ENCODE measurements at places on chromosomes 1 and 21.

DNA sequence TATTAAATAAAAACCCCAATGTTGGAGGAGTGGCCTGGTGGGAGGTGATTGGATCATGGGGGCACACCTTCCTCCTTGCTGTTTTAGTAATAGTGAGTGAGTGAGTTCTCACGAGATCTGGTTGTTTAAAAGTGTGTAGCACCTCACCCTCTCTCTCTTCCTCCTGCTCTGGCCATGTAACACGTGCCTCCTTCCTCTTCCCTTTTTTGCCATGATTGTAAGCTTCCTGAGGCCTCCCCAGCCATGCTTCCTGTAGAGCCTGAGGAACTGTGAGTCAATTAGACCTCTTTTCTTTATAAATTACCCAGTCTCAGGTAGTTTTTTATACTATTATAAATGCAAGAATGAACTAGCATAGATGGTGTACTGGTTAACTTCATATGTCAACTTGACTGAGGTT lies 68.0 kb downstream of the CCDC30 start:
- no peaks in the 10 kb centered on the region for H3K4me1 ChIP-seq
- no peaks in the 10 kb centered on the region for H3K27me3 ChIP-seq
- H3K27ac ChIP-seq, result no peak overlapping the region
- H3K4me3 ChIP-seq, result no peak overlapping the region
- no peaks in the 10 kb centered on the region for H3K36me3 ChIP-seq

DNA sequence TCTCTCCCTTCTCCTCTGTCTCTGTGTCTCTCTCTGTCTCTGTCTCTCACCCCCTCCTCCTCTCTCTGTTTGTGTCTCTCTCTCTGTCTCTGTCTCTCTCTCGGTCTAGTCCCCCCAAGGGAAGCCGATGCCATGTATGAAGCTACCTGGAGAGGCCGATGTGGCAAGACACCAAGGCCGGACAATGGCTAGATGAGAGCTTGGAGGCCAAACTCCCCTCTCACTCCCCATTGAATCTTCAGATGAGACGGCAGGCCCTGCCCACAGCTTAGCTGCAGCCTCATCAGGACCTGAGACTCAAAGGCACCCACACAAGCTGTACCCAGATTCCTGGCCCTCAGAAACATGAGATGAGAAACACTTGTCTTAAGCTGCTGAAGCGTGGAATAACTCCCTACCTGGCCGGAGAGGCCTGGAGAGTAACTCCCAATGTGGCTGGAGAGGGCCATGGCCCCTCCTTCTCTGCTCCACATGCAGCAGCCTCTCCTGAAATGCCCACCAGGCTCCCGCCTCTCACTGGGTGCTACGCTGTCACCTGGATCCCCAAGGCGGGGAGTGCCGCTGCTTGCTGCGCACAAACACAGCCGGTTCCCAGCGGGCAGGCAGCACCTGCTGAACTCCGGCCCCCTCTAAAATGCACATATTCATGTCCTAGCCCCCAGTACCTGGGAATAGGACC lies 7.8 kb upstream of the ACTRT2 start:
- H3K4me1 ChIP-seq, result peaks cover 12% of the 10 kb centered on the region
- H3K27me3 ChIP-seq, result peaks cover 14% of the 10 kb centered on the region
- no peak overlapping the region for H3K4me3 ChIP-seq
- H3K36me3 ChIP-seq, result no peaks in the 10 kb centered on the region

DNA sequence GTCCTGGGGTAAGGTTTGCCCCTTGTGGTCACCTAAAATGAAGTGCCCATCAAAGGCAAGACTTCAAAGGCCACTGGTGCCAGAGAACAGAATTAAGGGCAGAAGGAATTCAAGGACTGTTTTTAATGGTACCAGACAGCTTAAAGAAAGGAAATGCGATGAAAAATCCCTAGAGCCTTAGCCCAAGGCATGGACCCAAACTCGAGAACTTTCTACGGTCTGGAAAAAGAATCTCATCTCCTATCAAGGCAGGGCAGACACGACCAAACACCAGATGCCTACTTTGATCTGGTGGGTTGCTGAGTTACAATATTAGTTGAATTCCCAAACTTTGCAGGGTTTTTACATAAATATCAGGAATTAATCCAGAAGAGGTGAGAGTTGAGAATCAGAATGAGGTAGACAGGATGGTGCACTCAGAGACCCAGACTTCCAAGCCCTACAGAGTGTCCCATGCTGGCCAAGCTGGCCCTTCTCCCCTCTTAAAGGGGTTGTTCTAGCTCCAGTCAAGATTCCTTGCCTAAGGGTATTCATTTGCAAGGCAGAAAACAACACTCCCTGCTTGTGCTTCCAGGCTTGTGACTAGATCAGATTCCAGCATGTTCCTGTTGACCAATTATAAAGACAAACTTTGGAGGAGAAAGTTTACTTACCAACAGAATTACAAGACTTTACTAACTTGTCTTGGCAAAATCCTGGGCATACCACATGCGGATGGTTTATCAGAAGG lies 48.0 kb downstream of the EDN2 start:
- DNase-seq, result no peak
- no peaks in the 10 kb centered on the region for H3K4me1 ChIP-seq

DNA sequence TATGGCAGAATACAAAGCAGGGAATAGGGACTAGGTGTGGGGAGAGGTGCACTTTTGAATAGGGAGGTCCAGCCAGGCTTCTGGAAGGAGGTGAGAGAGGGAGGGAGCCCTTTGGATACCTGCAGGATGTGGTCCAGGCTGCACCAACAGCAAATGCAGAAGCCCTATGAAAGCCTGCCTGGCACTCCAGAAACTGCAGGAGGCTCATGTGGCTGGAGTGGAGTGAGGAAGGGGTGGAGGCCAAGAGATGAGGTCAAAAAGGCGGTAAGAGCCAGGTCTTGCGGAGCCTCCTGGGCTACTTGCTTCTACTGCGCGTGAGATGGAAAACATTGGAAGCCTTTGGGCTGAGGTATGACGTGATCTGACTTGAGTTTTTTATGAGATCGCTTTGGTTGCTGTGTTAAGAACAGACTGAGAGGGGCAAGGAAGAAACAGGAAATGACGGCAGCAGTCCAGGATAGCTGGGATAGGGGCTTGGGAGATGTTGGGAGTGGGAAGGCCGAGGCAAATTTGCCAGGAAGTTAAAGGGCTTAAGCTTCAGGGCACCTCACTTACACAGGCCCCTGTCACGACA lies 4.4 kb upstream of the BATF3 start:
- DNase-seq, result no peak
- H3K4me1 ChIP-seq, result peaks cover 21% of the 10 kb centered on the region
- H3K27ac ChIP-seq, result no peak overlapping the region
- no peaks in the 10 kb centered on the region for H3K27me3 ChIP-seq
- H3K4me3 ChIP-seq, result no peak overlapping the region
- no peaks in the 10 kb centered on the region for H3K36me3 ChIP-seq

DNA sequence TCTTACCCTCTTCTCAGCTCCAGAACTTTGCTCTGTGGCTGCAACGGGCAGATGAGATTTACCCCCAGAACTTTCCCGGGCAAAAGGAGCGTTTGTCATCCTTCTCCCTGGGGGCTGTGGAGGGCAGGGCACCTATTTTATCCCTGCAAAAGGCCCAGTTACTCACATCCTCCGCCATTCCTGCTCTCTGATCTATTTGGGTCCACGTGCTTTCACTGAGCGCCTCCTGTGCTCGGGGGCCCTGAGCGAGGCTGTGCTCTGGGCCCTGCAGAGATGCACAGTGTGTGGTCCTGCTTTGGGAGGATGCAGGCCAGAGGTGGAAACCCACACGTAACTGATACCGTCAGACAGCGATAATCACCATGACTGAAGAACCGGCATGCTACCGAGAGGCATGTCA lies 2.4 kb upstream of the CSMD2 start:
- H3K27me3 ChIP-seq, result peaks cover 24% of the 10 kb centered on the region
- peaks cover 44% of the 10 kb centered on the region for H3K4me1 ChIP-seq
- DNase-seq, result no peak
- no peak overlapping the region for H3K4me3 ChIP-seq
- H3K36me3 ChIP-seq, result no peaks in the 10 kb centered on the region

GRCh38 chr1:108048301-108049177 lies 83.6 kb upstream of the VAV3 start:
- no peak overlapping the region for H3K27ac ChIP-seq
- no peaks in the 10 kb centered on the region for H3K4me1 ChIP-seq
- no peaks in the 10 kb centered on the region for H3K27me3 ChIP-seq
- no peak overlapping the region for H3K4me3 ChIP-seq
- no peaks in the 10 kb centered on the region for H3K36me3 ChIP-seq

GRCh38 chr1:150887018-150887417 lies at the start of gene CTXND2:
Gene CTXND2, plus strand, starts transcription at chr1:150887136. Its CDS starts 25,179 bp downstream, at chr1:150912315.
- no peak within 1 kb of the TSS for H3K27ac ChIP-seq
- no peaks in the 10 kb centered on the region for H3K36me3 ChIP-seq
- no peaks in the 10 kb centered on the region for H3K27me3 ChIP-seq
- H3K4me1 ChIP-seq, result no peaks in the 10 kb centered on the region
- no peak within 1 kb of the TSS for H3K4me3 ChIP-seq

DNA sequence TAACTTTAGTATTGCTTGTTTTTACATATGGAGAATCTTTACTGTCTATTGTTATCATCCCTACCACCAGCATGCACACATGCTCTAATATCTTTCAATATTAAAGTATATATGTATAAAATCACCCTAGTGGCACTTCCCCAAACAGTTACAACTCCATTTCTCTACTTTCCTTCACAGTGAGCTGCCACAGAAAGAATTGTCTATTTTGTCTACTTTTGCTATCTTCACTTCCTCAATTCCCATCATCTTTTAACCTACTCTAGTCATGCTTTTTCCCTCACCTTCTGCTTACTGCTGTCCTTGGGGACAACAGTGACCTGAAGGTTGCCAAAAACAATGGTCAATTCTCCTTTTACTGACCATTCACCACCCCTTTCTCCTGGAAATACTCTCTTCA lies 59.2 kb downstream of the VCAM1 start:
- no peak overlapping the region for H3K27ac ChIP-seq
- no peaks in the 10 kb centered on the region for H3K4me1 ChIP-seq
- no peak for DNase-seq
- H3K36me3 ChIP-seq, result no peaks in the 10 kb centered on the region
- H3K27me3 ChIP-seq, result no peaks in the 10 kb centered on the region
- H3K4me3 ChIP-seq, result no peak overlapping the region

DNA sequence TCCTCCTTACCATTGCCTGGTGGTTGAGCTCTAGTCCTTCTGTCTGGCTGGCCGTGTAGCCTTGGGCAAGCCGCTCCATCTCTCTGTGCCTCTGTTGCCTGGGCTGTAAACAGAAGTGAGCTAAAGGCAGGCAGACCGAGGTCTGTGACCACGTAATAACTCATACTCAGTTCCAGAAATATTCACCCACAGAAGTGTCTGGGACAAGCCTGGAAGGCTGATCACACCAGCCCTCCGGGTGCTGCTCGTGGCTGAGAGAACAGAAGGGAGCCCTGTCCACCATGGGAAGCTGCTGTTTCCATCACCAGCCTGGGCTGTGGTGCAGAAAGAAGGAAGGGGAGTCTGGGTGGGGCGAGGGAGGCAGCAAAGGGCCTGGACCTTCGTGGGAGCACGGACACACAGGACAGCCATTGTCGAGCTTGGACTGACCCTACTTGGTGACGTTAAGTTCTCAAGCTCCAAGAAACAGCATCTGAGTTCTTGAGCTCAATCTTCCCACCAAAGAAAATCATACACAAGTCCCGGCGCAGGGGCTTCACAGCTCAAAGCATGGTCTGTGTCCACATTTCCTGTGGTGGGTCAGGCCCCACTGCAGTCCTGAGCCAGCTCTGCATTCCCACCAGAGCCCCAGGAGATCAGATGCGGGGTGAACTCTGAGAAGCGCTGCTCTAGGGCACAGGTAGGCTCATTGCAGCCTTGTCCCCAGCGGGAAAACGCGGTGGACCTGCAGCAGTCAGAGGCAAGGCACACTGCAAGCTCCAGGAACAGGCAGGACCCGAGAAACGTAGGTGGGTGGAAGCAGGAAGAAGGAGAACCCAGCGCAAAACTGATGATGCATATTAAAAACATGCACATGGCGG lies 61.8 kb downstream of the RUNX3 start:
- no peak for DNase-seq
- H3K4me1 ChIP-seq, result no peaks in the 10 kb centered on the region
- H3K36me3 ChIP-seq, result no peaks in the 10 kb centered on the region
- H3K27ac ChIP-seq, result no peak overlapping the region
